ENCODE measurements at places on chromosomes 16 and 17.
A peak's percentile ranks its signal among the peaks of the same experiment; 100 is the strongest.

- no peak for DNase-seq
Measured at GRCh38 chr17:73342541-73343167, 30.9 kb upstream of the CDC42EP4 start.

- no peak for DNase-seq
Measured at GRCh38 chr17:77615703-77616253, 342.7 kb upstream of the TNRC6C start.

- DNase-seq = no peak
Measured at GRCh38 chr16:79618692-79619050, 18.1 kb upstream of the MAF start.

DNA sequence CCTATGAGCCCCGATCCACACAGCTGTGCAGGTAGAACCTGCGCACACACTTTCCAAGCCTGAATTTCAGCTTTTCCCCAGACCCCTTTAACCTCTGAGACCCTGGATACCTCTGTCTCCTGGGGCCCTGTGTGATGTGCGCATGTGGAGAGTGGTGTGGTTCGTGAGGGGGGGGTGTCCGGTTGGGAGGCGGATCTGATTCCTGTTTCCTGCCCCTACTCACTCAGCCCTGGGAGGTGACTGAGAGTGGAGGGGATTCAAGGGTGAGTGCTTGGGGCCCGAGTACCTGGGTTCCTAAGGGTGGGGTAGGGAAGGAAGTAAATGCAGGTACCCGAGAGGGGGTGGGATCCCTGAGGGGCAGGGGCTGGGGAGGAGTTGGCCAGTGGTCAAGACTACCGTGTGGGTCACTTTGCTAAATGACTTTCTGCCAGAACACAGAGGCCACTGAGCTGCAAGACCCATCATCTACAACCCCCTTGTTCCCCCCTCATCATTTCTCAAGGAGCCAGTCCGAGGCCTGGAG, 621 bp downstream of the ARHGEF15 start:
- no peak for DNase-seq

DNA sequence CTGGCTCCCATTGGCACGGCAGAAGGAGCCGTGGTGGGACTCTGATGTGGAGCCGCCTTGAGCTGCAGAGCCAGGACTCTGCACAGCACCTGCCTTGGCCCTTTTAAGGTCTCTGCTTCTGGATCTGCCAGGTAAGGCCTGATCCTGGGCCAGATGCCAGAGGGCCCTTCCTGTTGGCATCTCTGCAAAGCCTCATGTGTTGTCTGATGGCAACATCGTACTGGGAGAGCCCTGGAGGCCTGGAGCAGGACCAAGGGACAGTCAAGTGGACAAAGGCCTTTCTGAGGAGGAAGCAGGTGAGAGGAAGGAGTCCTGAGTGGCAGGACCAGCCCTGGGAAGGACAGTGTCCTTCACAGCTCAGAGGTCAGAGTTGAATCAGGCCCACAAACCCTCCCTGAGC, 26.1 kb downstream of the SOCS1 start:
- DNase-seq = no peak

GRCh38 chr17:49703557-49704277, 4.0 kb downstream of the SLC35B1 start:
- DNase-seq = no peak

- no peak for DNase-seq
Measured at GRCh38 chr17:63918305-63918704, 334 bp downstream of the GH1 start.

DNA sequence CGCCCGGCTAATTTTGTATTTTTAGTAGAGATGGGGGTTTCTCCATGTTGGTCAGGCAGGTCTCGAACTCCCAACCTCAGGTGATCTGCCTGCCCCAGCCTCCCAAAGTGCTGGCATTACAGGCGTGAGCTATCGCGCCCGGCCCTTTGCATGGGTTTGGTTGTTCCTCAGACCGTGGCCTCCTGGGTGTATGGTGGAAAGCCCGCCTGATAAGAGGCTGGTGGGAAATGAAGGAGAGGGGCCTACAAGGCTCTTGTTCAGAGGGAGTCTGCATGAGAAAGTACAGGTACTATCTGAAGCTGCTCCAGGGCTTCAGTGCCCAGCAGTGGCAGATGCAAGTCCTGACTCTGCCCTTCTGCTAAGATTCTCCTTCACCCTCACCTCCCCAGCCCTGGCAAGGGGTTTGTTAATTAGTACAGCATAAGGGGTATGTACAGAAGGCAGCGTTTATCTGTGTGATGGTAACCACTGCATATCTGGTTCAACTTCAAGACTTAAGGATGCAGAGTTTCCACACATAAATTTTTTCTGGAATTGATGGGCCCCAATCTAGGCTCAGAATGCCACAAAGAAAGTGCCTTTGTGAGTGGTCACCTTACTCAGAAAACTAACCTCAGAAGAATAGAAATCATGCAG, 24.2 kb downstream of the GRB7 start:
- DNase-seq = no peak

DNA sequence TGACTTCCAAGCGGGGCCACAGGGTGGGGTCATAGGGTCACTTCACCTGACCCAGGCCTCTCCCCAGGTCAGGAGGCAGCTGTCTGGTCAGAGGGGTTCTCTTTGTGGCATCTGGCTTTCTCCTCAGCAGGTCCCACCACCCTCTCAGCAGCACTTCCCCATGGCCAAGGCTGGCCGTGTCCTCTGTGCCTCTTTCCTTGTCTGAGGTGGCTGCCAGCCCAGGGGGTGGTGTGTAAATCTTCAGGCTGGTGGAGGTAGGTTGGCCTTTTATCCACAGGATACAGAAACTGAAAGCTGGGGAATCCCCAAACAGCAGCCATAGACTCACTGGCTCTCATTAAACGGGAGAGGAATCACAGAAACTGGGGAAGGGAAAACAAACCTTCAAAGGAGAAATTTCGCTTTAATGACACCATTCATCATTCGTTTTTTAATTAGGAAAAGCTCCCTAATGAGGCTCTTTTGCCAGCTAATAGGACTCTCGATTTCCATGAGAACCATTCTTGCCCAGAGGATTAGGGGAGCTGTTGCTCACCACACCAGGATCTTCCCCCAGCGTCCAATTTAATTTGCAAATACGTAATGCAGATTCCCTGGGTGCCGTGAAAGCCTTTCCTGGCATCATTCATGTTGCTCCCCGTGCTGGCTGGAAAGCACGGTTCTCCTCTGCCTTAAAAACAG, 18.0 kb downstream of the C17orf75 start:
- no peak for DNase-seq

DNA sequence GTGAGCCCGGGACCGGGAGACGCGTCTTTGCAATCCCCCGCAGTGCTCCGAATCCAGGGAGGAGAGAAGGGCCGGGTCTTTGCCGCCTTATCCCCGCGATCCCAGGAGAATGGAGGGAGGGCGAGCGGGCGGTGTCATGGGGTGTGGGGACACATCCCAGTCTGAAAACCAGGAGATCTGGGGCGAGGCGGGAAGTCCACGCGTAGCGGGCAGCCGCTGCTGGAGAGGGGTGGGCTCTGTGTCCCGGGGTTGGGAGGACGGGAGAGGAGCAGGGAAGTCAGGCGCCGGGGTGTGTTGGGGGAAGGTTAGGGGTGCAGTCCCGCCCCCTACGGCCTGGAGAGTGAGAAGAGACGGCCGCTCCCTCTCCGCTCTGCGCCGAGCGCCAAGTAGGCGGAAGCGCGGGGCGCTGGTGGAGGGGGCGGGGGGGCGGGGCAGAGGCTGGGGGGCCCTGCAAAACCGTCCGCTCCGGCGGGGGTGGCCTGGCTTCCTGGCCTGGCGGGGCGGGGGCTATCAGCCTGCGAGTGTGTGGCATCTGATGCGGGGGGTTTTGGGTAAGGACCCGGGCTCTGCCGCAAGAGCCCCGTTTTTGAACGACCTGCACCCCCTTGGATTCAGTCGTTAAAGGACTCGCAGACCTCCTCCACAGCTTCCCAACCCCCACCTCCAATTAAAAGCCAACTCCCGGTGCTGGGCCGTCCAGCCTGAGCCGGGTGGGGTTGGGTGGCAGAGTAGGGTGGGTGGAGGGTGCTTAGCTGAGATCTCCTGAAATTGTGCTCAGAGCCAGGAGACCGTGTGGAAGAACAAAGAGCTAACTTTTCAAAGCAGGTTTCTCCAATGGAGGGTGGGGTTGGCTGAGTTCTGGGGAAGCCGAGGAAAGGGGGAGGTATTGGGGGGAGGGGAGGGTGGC, 654 bp downstream of the LASP1 start:
- peak; percentile 25 for DNase-seq

DNA sequence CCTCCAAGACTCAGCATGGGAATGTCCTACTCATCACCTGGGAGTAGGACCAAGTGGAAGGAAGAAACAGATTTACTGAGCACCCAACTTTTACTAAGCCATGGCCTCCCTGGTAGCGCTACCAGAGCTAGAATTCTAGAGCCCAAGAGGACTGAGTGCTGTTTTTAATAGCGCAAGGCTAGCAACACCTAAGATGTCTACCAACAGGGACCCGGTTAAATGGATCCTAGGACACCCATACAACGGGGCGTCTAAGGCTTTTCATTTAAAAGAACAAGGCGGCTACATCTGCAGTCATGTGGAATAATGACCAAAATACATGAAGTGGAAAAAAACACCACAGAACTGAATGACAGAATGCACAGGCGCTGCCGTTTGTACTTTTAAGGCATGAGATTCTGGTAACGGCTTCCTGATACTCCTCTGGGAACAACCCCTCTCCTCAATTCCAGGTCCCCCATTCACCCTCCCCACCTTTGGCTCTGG, 5.1 kb downstream of the GGA2 start:
- no peak for DNase-seq

- DNase-seq = no peak
Measured at GRCh38 chr17:72264682-72265405, 144.0 kb downstream of the SOX9 start.

- no peak for DNase-seq
Measured at GRCh38 chr16:22623351-22623781, 112.7 kb downstream of the NPIPB5 start.

DNA sequence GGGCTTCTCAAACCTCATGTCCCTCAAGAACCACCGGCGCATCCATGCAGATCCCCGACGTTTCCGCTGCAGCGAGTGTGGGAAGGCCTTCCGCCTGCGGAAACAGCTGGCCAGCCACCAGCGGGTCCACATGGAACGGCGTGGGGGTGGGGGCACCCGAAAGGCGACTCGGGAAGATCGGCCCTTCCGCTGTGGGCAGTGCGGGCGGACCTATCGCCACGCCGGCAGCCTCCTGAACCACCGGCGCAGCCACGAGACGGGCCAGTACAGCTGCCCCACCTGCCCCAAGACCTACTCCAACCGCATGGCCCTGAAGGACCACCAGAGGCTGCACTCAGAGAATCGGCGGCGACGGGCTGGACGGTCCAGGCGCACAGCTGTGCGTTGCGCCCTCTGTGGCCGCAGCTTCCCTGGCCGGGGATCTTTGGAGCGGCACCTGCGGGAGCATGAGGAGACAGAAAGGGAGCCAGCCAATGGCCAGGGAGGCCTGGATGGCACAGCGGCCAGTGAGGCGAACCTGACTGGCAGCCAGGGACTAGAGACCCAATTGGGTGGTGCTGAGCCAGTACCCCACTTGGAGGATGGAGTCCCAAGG, 5.9 kb downstream of the ZNF646 start:
- DNase-seq = no peak

GRCh38 chr16:794091-794822, 5.8 kb downstream of the CHTF18 start:
- no peak for DNase-seq

GRCh38 chr17:68955181-68955841, at the start of gene ABCA8:
Gene ABCA8, minus strand, starts transcription at chr17:68955392. Its CDS starts 13,358 bp downstream, at chr17:68942034.
- no peak for DNase-seq

DNA sequence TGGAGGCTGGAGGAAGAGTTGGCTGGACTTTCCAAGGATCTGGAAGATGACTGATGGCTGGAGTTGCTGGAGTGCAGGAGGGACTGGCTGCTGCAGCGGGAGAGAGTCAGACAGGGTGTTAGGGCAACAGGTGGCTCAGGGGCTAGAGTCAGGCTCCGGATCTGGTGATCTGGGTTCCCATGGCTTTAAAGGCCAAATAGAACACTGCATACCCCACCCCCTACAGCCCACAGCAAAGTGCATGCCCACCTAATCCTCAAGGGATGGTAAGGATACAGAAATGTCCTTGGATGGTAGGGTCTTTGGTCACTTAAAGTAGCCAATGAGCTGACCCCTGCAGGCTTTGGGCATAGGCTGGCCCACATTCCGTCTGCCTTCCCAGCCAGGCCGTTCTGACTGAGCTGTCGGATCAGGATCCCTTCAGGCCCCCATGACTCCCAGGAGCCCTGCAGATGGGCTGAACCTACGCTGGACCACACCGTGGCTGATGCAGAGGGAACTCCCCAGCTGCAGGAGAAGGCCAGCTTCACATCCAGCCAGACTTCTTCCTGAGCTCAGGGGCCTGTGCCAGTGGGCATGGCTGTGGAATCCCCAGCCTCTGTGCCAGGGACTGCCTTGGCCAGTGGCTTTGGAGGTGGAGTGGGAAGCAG, 13.9 kb downstream of the TNS4 start:
- DNase-seq = no peak

GRCh38 chr16:86405319-86405718, 105.0 kb upstream of the FOXF1 start:
- DNase-seq = no peak

DNA sequence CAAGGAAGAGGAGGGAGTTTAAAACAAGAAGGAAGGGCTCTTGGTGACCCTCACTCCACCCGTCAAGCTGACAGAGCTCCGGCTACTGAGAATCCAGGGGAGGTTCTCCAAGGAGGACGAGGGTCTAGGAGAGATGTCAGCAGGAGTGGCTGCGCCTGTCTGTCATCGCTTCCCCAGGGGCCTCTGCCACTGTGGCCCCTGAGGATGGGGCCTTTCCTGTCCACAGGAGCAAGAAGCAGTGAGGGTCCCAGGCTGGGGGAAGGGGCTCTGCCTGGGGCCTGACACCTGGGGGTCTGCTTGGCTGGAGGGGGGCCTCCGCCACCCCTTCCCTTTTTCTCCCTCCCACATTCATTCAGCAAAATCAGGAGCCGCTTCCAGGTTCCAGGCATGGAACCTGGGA, 66.5 kb upstream of the TNRC6C start:
- DNase-seq = no peak

- DNase-seq = no peak
Measured at GRCh38 chr16:5905935-5906334, 808.3 kb upstream of the EEF2KMT start.

- no peak for DNase-seq
Measured at GRCh38 chr17:75518201-75518600, 1.9 kb downstream of the TSEN54 start.

DNA sequence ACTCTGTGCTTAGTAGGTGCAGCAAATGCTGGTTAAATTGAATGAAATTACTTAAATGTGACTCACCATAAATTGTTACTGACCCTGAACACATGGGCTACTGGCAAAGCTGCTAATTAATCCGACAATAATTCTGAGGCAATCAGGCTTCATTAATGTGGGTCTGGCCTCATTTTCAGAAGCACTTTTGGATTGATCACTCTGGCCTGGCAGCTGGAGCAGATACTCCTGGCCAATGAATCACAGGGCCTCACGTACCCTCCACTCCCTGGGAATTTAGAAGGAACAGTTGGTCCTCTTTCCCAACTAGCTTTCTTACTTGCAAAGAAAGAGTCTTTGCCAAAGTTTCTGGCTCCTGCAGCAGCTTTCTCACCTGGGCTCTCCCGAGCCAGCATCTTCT, 162.0 kb upstream of the ZKSCAN2 start:
- no peak for DNase-seq

DNA sequence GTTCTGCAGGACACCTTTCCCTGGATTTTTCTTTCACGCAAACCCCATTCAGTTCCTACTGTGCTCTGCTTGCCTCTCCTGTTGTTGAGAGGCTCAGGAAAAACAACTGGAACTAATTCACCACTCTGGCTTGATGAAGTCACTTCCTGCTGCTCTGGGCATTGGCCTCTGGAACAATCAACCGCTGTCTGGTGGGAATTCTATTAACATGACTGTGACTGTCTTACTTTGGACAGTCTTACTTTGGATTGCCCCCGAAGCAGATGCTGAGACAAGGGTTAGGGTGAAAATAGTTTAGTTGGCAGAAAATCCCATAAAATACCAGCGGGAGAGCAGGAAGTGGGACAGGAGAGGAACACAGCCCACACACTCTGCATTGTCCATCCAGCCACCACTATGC, 90.0 kb upstream of the HSBP1 start:
- DNase-seq = no peak
